ENCODE measurements at places on chromosomes 2 and 18.

DNA sequence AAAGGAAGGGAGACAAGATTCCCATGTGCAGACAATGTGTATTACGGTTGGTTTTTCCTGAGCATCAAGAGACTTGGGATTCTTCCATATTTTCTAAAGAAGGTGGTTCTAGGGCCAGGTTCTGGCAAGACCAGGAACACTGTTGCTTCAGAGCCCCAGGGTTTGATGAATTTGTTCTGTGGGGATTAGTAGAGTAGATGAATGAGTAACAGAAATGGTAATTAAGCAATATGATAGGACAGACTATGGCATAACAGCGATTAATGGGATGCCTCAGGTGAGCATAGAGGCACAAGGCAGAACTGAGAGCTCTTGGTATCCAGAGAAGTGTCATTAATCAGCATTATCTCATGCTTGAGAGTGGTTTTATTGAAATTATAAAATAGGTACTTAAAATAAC is 82.8 kb upstream of the PNPT1 start:
- DNase-seq, result no peak

GRCh38 chr2:3169106-3169870 is 208.3 kb downstream of the EIPR1 start:
- no peak for DNase-seq

GRCh38 chr18:23291456-23292205 is 156.3 kb downstream of the CABLES1 start:
- DNase-seq, result no peak

DNA sequence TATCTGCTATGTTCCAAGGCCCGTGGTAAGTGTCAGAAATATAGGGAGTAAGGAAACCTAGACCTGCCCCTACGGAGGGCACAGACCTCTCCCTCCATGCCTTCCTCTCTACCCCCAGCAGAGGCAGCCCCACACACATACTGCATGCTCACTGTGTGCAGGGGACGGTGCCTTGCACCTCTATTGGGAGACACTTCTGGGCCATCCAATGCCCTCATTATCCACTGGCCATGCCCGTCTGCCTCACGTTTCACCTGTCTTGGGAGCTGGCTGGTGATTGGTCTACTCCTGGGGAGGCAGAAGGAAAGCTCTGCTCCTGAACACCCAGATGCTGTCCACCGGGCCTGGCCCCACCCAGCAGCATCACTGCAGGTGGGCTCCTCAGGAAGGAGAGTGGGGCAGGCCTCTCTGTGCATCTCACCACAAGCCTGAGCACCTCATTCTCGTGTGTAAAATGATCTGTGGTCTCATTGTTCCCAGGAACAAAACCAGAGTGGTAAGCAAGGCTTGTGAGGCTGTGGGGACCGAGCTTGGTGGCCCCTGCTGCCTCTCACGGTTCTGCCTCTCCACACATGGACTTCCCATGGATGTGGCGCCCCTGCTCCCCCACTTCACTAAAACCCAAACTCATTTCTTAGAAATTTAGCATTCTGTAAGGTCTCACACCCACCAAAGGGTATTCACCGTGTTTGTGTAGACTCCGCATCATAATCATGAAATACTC is 312.5 kb upstream of the HS6ST1 start:
- no peak for DNase-seq

- no peak for DNase-seq
These were observed 83.1 kb upstream of the CD226 start for GRCh38 chr18:70030728-70031127.

- no peak for DNase-seq
These were observed 26.1 kb downstream of the GAD1 start for GRCh38 chr2:170842785-170843184.

GRCh38 chr2:35864141-35864540 is 491.4 kb upstream of the CRIM1 start:
- no peak for DNase-seq

- DNase-seq, result no peak
These were observed 18.1 kb upstream of the E2F6 start for GRCh38 chr2:11483806-11484617.

DNA sequence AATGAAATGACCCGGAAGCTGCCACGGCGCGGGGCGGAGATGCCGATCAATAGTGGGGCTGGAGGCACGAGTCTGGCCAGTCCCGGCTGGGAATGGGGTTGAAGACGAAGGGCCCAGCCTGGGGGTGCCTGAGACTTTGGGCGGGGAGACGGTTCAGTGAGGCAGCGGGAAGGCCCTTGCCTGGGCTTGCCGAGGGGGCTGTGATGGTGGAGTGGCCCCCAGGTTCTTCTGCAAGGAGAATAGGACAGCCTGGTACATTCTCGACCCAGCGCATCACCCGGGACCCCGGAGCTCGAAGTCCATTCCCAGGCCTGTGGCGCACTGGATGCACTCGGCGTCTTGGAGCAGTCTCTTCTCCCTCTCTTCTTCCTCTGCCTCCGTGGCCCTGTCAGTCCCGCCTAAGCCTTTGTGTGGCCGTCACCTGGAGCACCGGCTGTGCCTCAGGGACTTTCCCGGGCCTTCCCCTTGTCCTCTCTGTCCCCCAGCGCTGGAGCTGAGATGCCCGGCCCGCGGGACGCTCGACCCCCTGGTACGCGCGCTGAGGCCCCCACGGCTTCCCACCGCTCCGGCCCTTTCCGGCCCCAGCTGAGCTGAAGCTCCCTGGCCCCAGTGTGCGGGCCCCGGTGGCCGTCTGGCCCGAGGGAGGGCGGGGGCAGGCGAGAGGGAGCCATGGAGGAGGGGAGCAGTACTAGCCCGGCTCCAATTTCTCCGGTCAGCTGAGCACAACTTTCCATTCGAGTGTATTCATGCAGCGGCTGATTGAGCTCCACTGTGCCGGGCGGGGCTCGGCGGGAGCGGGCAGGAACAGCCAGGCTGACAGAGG is 8.0 kb downstream of the SIX3 start:
- DNase-seq, result no peak

DNA sequence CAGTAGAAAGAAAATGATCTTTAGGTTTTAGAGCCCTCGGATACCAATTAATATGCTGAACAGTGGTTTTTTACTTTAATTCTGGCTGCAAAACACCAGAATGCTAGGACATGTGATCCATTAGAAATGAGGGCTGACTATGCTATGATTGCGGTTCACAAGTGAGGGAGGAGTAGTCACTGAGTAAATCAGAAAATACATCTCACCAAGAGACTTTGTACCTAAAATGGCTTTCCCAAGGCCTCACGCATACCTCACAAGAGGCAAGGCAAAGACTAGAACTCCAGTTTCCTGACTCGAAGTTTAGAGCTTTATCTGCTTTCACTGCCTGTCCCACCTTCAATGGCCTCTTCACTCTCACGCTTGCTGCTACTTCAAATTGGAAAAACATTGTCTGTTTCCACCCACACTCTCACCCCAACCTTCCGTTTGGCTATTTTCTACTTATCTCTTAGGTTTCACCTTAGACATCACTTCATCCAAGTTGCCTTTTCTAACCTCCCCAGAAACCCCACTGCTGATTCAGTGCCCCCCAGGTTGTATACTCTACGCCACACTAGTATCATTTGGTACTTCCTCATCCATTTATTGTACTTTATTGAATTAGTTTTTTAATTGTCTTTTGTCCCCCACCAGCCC is 5.1 kb upstream of the MBD2 start:
- no peak for DNase-seq

GRCh38 chr2:68193144-68193543 is 35.5 kb downstream of the PNO1 start:
- DNase-seq, result no peak

GRCh38 chr2:119914266-119914665 is 98.6 kb upstream of the EPB41L5 start:
- no peak for DNase-seq

DNA sequence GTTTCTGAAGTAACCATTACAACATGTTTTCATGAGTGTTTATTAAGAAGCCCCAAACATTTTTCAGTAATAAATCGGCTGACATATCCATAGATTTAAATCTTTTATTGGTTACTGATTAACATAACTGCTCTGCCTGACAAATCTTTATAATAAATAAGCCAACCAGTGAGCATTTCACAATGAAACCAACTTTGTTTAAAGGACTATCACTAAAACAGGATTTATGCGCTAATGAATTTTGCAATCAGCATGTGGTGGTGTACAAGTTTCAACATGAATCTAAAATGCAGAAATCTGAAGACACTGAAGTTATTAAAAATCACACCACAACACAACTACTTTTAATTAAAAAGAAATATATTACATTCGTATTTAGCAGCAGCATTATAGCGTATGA is 166.7 kb downstream of the MEIS1 start:
- DNase-seq, result no peak

DNA sequence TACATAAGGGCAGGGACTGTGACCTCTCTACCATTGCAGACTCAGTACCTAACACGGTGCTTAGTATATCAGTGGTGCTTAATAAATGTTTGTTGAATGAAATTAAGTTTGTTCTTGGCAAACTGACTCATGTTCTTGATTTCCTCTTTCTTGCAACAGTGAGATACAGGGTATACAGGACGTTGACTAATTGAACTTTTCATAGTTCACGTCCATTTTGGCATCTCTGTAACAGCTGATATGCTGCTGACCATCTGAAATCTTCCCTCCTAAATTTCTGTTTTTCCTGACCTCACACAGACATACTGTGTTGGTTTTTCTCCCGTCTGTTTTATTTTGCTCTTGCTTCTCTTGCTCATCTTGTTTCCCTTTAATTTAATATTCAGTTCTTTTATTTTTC is 44.2 kb downstream of the LHCGR start:
- no peak for DNase-seq

DNA sequence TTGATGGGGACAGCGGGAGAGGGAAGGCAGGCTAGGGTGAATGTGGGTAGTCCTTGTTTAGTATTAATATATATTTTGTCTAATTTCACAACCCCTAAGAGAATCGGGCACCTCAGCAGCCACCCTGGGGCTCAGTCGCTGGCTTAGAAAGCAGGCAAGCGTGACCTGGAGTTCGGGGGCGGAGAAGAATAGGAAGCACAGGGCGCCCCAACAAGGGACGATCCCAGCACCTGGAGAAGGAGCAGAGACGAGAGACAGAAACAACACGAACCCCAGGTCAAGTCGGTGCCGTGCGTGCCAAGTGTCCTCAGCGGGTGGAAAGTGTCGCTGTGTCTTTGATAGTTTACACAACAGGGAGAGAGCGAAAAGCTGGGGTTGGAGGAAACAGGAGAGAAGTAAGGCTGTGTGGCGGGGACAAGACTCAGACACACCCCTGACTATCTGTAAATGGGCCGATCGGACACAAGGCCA is 95.4 kb downstream of the NFATC1 start:
- no peak for DNase-seq

DNA sequence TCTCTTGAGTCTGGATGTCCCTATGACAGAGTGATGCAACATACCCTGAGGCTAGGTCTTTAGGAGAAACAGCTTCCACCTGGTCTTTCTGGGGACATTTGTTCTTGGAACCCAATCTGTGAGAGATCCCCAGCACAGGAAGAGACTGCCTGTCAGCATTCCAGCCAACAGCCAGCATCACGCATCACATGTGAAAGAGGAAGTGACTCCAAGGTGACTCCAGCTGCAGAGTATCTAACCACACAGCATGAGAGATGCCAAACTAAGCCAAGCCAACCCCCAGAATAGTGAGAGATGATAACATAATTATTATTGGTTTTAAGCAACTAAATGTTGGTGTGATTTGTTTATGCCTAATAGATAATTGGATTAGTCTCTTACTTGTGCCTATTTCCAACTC is 35.7 kb downstream of the C18orf63 start:
- DNase-seq, result no peak

DNA sequence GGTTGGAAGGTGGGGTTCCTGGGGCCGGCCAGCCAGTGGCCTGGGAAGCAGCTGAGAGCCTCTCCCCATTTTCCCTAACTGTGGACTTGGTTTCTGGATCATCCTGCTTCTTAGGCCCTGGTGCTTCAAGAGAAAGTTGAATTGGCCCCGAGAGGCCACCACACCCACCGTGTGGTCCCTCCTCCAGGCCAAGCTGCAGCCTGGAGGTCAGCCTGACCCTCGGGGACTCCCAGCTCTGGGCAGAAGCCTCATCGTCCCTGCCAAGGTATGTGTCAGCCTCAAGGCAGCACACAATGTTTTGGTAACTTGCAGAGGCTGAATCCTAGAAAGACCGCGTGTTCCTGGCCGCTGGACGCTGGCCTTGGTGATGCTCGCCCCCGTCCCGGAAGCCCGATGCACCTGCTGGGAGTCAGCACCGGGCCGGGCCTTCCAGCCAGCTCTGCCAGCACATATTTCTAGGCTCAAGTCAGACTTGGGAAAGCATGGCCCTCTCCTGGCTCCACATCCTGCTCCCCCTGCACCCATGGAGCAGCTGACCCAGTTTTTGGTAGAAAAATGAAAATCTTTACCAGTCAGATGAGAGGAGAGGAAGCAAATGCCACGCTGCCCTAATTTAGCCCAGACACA is 72.6 kb downstream of the ACTR2 start:
- DNase-seq, result no peak

Data from activated CD4-positive, CD25-positive, alpha-beta regulatory T cell treated with anti-CD3 and anti-CD28 coated beads, Interleukin-2, amount 50 U/mL, for 72 hours (primary cell).